ENCODE measurements at places on chromosomes 3 and 15. TPM values are rescaled to one million over a fixed set of nuclear protein-coding genes. Genes with fewer than 3 reads are reported as not detected.

Gene PIGZ
- total RNA-seq = 6.3 TPM

Gene MNS1
- total RNA-seq = 3.8 TPM

Gene NR1D2
- total RNA-seq = 9.5 TPM

Gene C3orf85
- total RNA-seq = not detected

Gene AP3B2
- 0.95 TPM for total RNA-seq

Gene VILL
- 5.7 TPM for total RNA-seq

Gene FAM81A
- 7.3 TPM for total RNA-seq

Gene PLA2G4E
- total RNA-seq = not detected

Gene SPINT1
- 32.7 TPM for total RNA-seq

Gene RAD51
- total RNA-seq = 30.3 TPM

Gene GRAMD2A
- 1.3 TPM for total RNA-seq

Gene CCR4
- 0.10 TPM for total RNA-seq

Gene SMAD6
- total RNA-seq = 45.9 TPM

Gene FGF12
- 0.51 TPM for total RNA-seq

Gene TMEM202
- not detected for total RNA-seq

Gene CCR8
- total RNA-seq = not detected

Gene TM4SF1
- total RNA-seq = 1,063 TPM

Gene IGDCC3
- total RNA-seq = 0.18 TPM

Gene NMB
- total RNA-seq = 9.5 TPM

Gene TTBK2
- total RNA-seq = 17.2 TPM

Gene GOLGA8S
- 0.15 TPM for total RNA-seq

Gene SLC6A11
- not detected for total RNA-seq

- no peak for DNase-seq
These were observed 23.8 kb downstream of the TMEM45A start for GRCh38 chr3:100516232-100516631.

- no peak for DNase-seq
These were observed 24.6 kb upstream of the AP4E1 start for GRCh38 chr15:50883903-50884302.

DNA sequence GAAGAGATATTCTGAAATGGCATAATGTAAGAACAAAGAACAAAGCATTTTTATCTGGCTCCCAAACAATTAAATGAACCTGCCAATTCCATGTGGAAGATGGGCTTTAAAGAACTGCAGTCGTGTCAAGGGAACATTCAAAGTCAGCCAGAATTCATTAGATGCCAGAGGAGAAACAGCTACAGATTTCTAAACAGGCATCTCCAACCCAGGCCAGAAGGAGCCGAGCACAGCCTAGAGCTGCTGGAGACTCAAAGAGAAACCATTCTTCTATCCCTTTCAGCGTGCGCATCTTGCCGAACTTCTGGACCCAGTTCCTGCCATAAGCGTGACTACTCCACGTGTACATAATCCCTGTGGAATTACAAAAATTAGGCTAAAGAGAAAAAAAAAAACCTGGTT lies 60.4 kb downstream of the MB21D2 start:
- no peak for DNase-seq

GRCh38 chr3:157122116-157122515 lies 37.8 kb downstream of the CCNL1 start:
- no peak for DNase-seq

- DNase-seq = no peak
These were observed 4.0 kb downstream of the TM4SF1 start for GRCh38 chr3:149373235-149374125.

DNA sequence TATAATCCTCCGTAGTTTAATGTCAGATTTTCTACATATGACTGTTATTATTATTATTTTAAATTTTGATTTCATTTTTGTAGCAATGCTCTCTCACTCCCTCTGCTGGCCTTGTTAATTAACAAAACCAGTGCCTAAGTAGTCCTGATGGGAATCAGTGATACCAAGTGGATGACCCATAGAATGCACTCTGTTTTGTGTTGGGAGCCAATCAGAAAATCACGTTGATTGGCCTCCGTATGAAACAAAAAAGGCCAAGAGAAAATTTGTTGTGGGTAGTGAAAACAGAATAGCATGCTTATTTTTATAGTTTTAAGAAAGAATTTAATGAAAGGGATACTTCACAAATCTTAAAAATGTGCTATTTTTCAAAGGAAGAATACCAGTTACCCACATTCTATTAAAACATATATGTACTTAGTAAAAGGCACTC lies 34.4 kb upstream of the MEIS2 start:
- DNase-seq = no peak

GRCh38 chr3:33954956-33955355 lies 156.5 kb downstream of the PDCD6IP start:
- DNase-seq = no peak

GRCh38 chr15:49831206-49831965 lies 210.5 kb downstream of the DTWD1 start:
- DNase-seq = no peak

GRCh38 chr3:185422677-185423076 lies 59.7 kb downstream of the MAP3K13 start:
- DNase-seq = no peak

GRCh38 chr3:67654844-67655177 lies 399 bp upstream of the SUCLG2 start:
- no peak for DNase-seq

GRCh38 chr3:18546632-18547031 lies 121.5 kb upstream of the SATB1 start:
- no peak for DNase-seq

DNA sequence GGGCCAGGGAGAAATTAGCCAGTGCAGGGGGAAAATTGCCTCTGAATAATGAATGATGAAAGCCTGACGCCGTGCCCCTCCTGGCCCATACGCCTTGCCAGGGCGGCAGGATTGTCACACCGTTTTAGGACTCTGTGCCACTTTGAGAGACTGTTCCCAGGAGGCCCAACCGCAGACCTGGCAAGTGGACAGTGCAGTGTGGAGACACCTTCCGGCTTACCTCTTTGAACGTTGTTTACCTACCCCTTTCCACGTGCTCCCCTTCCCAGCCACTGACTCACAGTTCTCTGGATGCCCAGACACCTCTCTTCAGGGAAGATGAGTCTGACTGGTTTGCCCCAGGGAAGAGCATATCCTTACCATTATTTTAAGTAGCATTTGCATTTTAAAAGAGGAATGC lies 84.0 kb upstream of the PXYLP1 start:
- no peak for DNase-seq

- no peak for DNase-seq
These were observed 16.5 kb downstream of the PLXNA1 start for GRCh38 chr3:126999383-126999782.

GRCh38 chr3:127732879-127733350 lies 60.2 kb downstream of the ABTB1 start:
- DNase-seq = no peak

- DNase-seq = no peak
These were observed 33.5 kb downstream of the ZNF589 start for GRCh38 chr3:48274452-48274851.

GRCh38 chr15:89196994-89197393 lies 24.4 kb downstream of the RLBP1 start:
- DNase-seq = no peak

GRCh38 chr3:117479095-117479494 lies 769.5 kb downstream of the TUSC7 start:
- DNase-seq = no peak
